Stimulated activated CD8-positive, alpha-beta memory T cell treated with anti-CD3 and anti-CD28 coated beads, Interleukin-2, amount 100 ng/mL, for 48 hours (primary cell): ENCODE measurements at places on chromosomes 2 and 18.

- DNase-seq = peak; percentile 94
Observed at GRCh38 chr2:39124000-39124745, 3.3 kb upstream of the SOS1 start.

DNA sequence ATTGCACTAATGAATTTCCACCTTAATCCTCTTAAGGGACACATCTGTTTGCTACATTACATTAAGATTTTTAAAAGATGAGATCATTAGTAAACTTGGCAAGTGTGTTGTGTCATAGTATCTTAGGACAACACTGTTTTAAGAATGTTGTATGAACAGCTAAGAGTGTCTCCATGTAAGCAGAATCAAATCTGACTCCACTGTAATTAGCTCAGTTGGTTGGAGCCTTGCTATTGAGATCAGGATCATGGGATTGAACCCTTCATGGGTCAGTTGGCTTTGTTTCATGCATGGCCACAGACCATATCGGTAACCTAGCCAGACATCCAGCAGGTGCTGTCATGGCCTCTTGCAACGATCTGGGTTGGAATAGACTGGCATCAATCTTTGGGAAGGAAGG, 5.2 kb downstream of the FHOD3 start:
- DNase-seq = no peak

DNA sequence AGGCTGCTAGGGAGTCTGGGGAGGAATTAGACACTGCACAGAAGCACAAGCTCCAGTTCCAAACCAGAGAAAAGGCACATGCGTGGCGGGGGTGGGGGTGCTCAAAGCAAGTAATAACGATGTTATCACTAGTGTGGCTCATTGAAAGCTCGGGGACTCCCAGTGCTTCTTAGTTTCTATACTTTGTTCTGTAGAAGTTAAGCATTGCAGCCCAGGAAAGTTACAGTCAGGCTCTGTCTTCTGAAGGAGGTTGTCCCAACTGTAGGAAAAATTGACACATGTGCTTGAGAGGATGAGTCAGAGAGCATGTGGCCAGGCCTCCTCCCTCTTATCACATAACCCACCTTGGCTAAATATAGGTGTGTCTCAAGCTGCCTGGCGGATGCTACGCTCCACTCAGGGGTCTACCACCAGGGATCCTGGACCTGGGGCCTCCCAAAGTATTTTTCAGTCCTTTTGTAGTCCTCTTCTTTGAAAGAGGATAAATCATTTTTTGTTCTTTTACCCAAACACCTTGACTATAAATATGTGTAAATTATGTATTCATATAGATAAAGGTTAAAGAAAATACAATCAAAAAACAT, 3.8 kb downstream of the GALNT5 start:
- peak; percentile 29 for DNase-seq

DNA sequence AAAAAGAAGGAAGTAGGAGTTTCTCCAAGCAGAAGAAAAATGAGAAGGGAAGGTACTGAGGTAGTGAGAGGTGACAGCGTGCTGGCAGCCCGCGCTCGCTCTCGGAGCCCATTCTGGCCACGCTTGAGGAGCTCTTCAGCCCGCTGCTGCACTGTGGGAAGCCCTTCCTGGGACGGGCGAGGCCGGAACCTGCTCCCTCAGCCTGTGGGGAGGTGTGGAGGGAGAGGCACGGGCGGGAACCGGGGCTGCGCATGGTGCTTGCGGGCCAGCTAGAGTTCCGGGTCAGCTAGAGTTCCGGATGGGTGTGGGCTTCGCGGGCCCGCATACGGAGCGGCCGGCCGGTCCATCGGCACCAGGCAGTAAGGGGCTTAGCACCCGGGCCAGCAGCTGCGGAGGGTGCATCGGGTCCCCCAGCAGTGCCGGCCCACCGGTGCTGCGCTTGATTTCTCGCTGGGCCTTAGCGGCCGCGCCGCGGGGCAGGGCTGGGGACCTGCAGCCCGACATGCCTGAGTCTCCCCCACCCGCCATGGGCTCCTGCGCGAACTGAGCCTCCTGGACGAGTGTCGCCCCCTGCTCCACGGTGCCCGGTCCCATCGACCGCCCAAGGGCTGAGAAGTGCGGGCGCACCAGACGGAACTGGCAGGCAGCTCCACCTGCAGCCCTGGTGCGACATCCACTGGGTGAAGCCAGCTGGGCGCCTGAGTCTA, 11.1 kb upstream of the CYS1 start:
- no peak for DNase-seq

DNA sequence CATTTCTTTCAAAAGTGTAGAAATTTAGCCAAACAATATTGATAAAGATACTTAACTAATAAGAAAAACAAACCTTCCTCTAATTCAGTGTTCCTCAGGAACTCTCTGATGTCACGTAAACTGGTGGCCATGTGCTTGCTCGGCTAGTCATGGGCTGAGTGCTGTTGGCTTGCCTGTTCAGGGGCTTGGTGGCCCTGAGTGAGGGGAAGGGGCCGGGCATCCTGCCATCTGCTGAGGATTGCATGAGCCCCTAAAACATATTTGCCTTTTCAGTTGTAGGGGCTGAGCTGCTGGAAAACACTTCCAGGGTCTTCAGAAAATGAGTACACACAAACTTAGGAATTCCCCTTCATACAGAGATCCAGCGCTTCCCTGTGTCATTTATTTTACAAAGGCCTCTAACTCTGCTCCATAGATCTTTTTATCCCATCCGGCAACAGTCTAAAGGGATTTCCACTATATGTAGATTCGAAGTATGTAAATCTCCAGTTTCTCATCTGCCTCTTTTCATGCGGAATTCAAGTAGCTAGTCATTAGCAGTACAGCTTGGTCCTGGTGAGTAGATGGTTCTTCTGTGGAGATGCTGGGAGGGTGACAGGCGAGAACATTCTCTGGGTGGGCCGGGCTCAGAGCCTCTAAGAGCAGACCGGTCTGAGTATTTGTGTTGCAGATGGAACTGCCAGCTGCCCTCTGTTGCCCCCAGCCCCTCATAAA, 20.1 kb upstream of the NFATC1 start:
- DNase-seq = no peak

- DNase-seq = no peak
Observed at GRCh38 chr2:111058264-111058663, 62.5 kb upstream of the BCL2L11 start.

GRCh38 chr2:27958711-27959378, 68.3 kb downstream of the BABAM2 start:
- DNase-seq = no peak

GRCh38 chr2:121483021-121483420, 47.7 kb upstream of the RNU4ATAC start:
- DNase-seq = no peak

- no peak for DNase-seq
Observed at GRCh38 chr18:44737623-44738022, 56.9 kb downstream of the SETBP1 start.

DNA sequence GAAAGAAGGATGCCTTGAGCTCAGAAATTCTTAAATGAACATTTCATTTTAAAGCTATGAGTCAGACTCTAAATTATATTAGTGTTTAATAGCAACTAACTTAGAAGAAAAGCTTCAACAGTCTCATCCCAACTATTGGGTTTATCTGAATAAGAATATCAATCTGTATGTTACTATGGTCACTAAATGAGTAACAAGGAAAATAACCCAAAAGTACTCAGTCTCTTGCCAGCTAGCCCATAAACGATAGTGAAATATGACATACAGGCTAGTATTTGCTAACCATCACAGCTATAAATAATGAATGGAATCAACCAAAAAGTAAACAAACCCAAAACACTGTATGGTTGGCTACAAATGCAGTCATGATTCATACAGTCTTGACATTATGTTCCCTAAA, 174.9 kb downstream of the RAB3GAP1 start:
- no peak for DNase-seq

GRCh38 chr2:72893594-72894319, 6.5 kb downstream of the SPR start:
- DNase-seq = no peak

- no peak for DNase-seq
Observed at GRCh38 chr2:138600732-138601457, 99.3 kb downstream of the SPOPL start.

DNA sequence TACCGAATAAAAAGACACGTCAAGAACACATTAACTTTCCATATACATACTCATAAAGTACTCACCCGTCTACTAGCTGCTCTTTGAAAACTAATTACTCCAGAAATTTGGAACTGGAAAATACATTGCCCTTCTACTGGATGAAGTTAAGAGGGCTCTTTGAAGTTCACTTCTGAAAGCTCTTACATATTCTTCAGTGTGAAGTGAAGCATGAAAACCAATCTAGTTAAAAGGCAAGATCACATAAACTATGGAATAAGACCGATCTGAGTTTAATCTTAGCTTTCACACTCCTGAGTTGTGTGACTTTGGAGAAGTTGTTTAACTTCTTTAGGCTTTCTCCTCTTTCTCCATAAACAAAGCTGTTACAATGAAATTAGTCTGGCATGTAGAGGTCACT, 38.5 kb downstream of the REV1 start:
- DNase-seq = no peak

DNA sequence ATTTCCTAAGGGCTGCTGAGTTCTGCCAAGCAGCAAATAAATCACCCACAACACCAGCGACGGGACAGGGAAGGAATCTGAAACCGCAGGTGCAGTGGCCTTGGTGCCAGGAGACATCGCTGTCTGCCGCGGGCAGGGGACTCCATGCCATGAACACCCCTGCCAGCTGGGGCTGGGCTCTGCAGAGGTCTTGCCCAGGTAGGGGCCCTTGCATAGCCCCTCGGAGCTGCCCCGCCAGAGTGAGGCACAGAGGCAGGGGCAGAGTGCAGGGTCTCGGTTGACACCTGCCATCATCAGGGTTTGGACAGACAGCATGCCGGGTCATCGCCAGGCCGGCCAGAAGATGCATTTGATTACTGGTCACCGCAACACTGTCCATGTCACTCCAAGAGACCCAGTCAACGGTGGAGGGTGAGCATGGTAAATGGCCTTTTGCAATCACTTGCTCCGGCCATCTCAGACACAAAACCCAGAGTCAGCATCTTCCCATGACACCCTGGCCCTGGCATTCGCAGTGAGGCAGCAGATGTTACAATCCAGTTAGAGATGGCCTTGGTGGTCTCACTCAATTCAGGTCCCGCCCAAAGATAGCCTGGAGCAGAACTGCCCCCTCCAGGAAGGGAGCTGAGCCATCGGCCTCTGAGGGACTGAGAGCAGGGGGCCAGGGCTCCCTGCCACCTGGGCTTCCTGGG, 255.4 kb downstream of the NDUFA10 start:
- DNase-seq = no peak

GRCh38 chr2:201464547-201464946, 13.0 kb downstream of the STRADB start:
- no peak for DNase-seq

DNA sequence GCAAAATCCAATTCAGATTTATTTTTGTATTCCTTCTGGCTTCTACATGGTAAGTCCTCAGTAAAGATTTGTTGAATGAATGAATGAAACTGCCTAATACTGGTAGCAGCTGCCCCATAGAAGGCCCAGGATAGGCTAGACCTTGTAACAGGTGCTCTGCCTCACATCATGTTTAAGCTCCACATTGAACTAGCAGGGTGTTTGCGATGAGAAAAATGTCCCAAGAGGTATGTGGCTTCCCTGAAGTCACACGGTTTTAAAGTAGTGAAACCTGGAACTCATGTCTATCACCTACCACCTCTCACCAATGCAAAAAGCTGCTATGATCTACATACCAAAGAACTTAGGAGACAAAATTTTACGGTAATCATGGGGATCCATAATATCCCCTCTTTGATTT, 765 bp upstream of the LHCGR start:
- DNase-seq = no peak

DNA sequence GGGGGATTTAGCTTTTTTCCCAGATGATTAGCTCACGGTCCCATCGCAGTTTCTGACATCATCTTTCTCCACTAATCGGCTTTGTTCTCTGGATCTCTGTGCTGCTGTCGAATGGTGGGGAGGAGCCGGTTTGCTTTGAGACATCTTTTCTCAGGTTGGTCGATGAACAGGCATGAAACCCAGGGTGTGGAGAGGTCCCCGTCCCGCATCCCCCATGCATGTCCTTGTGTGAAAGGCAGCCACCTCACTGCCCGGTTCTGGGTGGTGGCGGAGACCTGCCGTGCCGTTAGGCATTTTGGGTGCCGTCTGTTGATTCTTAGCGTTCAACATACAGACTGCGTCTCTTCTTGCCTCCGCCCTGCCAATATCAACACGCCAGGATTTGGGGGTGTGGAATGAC, 57.8 kb downstream of the CTDP1 start:
- no peak for DNase-seq

DNA sequence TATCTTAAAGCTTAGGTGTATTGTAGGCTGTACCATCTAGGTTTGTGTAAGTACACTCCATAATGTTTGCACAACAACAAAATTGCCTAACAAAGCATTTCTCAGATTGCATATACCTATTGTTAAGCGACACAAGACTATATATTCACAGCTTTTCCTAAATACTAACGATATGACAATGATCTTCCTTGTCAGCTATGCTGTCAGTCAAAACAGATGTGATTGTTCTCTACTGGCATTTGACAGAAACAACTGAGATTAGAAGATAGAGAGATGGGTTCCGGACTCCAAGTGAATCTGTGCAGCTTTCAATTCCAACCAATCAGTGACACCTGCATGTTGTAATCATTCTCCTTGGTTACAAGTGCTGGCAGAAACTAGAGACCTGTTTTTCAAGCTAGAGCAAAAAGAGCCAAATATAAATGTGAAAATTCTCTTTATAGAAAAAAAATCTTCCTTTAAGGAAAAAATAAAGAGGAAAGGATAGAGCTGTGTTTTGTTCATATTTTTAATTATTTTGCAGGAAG, 1232.3 kb upstream of the SLC39A10 start:
- no peak for DNase-seq
